ENCODE measurements at places on chromosomes 16 and 17.

DNA sequence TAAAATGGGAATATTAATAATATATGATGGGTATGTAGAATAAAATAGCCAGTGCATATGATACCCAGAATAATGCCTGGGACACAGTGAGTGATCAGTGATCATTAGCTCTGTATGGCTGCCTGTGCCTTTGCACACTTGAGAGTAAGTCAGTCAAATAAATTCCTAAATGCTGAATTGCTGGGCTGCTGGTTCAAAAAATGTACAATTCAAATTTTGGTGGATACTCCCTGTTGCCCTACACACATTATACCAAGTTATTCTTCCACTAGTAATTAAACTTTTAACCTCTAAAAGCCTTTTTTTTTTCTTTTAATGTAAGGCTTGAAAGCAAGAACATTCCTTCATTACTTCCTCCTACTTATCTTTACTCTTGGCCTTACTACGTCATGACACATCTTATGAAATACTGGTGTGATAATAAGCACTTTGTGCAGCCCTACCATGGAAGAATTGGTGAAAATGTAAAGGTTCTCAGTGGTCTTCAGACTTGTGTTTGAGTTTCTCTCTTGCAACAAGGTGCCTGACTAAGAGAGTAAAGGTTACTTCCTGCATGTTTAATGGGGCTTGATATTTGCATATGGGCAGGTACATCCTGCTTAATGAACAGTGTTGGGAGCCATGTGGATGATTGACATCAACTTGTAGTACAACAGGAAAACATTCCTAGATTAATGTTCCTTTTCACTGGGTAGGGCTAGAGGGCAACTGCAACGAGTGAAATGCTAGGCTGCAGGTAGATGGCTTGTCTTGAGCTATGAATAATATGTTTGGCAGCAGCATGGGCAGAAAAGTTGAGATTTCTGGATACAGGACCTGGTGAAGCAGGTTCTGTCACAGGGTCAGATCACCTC lies 84.3 kb downstream of the PRKCA start:
- DNase-seq = no peak

DNA sequence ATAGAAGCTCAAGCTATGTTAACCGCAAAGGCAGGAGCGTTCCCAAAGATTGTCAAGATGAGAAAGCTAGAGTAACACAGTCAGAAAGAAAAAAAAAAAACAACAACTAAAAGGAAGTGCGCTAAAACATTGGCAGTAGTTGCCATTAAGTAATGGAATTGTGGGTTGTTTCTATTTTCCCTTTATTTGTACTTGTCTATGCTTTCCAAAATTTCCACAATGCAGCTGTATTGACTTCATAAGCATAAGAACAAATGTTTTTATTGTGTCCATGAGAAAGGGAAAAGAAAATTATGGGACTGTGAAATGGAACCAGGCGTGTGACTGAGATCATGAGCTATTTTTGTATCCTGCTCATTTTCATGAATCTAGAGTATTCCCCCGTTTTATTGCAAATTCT lies 153.4 kb downstream of the TMEM114 start:
- DNase-seq = no peak

DNA sequence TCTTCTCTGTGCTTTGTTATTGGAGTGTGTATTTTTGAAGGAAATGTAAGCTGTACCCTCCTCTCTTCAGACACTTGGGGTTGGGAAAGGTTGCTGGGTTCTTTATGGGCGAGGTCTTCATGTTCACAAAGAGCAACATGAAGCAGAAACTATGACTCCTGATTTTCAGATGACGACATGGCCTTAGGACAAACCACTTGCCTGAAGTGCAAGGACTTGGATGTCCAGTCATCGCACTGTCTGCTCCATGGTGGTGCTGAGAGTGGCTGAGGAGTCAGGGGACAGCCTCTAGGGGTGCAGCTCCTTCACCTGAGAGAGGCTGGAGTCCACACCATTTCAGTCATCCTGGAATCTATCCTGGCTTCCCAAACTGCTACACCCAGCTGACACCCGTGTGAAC lies 183.9 kb upstream of the CDH5 start:
- no peak for DNase-seq

GRCh38 chr17:37519251-37519985 lies 29.7 kb downstream of the DUSP14 start:
- DNase-seq = no peak

- no peak for DNase-seq
Measured at GRCh38 chr17:73227944-73228343, 33.7 kb downstream of the CPSF4L start.

DNA sequence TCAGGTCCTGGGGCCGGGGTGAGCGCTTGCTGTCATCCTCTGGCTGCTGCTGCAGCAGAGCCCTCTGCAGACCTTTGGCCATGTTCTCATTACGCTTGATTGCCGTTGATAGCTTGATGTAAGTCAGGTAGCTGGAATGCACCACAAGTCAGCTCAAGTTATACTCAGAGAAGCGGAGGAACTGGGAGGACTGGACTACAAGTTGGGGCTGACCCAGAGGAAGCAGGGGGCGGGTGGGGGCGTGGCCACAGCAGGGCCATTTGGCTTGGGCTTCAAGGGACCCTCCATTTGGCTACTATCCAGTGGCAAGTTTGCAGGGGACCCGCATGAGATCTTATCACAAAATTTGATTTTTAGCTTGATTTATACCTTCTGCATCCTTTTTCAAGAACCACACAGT lies 19.0 kb upstream of the EVPL start:
- no peak for DNase-seq

GRCh38 chr16:852451-853185 lies 52.1 kb upstream of the GNG13 start:
- no peak for DNase-seq

DNA sequence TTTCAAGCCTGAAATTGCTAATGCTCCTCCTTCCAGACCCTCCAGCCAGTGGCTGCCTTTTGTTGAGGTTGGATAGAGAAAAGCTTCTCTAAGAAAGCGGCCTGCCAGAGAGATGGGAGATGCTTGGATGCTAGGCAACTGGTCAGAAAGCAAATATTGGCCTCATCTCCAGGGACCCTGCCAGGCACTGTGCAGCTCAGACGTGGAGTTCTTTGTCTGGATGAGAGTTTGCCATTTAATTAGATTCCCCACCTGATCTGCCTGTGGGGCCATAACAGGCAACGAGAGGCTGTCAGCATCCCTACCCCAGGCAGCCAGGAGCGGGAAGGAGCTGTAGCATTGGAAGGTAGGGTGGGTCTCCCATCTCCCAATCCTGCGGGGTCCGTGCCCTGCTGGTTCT lies 52.7 kb downstream of the ASIC2 start:
- DNase-seq = no peak
